NCI-H2081 (cell line): ENCODE measurements at places on chromosomes 2 and 18.

- no peak for DNase-seq
Measured at GRCh38 chr2:158529379-158530259, 72.9 kb downstream of the PKP4 start.

DNA sequence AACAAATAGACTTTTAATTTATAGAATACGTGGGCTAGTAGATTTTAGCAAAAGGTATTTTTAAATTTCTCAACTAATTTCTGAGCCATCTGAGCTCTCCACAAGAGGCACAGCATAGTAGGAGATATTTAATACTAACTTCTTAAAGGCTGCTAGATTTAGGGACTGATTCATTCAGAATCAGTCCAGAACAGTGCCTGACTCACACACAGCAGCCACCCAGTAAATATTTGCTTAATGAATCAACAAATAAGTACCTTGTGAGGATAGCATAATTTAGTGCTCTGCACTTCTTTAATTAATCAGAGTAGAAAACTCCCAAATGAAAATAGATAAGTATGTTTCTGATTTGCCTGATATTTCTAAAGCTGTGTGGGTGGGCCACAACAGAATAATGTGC lies 35.6 kb upstream of the SYT4 start:
- DNase-seq, result no peak

DNA sequence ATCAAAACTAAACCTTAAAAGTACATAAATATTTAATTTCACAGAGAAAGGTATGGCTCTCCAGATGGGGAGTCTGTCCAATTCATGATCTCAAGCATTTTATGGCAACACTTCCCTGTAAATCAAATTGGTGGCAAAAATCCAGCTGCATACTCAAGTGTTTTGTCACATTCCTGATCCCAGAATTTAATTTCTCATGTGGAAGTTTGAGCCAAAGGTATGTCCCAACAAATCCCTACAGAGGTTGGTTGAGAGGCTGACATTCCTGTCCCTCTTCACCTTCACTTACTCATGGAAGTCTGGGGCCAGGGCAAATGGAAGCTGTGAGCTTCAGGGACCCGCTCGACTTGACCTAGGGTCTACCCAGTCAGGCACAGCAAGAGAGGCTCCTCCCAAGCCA lies 17.7 kb downstream of the KLF7 start:
- DNase-seq, result no peak

DNA sequence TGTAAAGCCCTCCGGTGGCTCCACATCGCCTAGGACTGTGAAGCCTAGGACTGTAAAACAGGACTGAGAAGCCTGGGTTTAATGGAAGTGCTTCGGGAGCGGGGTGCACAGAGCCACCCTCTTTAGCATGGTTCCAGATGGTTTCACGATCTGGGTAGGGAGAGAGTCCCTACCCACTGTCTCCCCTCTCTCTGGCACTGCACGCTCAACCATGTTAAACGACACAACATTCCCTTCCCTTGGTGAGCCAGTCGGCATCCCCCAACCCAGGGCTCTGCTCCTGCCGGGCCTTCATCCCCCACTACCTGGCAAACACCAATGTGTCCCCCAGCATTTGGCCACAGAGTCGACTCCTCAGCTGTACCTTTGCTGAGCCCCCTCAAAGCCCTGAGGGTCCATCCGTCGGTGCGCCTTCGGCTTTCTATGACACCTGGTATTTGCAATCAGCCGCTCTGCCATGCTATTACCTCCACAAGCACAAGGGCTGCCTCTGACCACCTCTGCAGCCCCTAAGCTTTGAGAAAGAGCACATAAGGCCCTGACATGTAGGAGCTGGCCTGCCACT lies 1.1 kb downstream of the COPS9 start:
- no peak for DNase-seq

DNA sequence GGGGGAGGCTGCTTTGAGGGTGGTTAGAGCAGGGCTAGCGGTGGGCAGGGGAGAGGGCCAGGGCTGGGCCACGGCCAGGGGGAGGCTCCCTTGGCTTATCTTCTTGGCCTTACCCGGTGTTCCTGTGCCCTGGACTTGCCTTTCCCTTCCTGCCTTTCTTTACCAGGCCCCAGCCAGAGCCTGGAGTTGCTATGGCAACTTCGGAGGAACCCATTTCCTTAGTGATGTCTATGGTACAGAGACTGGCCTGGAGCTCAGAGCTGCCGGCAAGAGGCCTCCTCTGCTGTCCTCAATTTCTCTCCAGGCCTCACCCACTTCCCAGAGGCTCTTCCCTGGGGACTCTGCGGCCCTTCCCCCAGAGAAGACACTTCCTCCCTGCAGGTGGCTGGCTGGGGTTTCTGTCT lies 11.5 kb downstream of the SPEG start:
- no peak for DNase-seq

- DNase-seq, result no peak
Measured at GRCh38 chr2:40150266-40150665, 301.6 kb downstream of the SLC8A1 start.

GRCh38 chr18:76686737-76687231 lies 135.6 kb upstream of the ZNF236 start:
- peak; percentile 83 for DNase-seq

GRCh38 chr18:35397976-35398375 lies 20.8 kb upstream of the ZNF396 start:
- DNase-seq, result no peak

DNA sequence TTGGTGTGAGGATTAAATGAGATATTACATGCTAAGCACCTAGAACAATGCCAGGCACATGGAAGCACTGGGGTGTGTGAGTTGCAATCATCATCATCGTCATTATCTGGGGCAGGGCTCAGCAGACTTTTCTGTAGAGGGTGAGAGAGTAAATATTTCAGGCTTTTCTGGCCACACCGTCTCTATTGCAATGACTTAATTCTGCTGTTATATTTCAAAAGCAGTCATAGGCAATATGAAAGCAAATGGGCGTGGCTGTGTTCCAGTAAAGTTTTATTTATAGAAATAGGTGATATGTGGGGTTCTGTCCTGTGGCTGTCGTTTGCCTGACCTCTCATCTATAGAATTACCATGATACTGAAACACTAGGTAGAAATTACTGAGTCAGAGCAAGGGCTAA lies 60.6 kb downstream of the IL1R2 start:
- no peak for DNase-seq

GRCh38 chr2:211141646-211142045 lies 585.2 kb downstream of the CPS1 start:
- no peak for DNase-seq

- DNase-seq, result peak; percentile 76
Measured at GRCh38 chr2:100321179-100321865, 979 bp downstream of the LONRF2 start.

GRCh38 chr18:74457725-74458421 lies 765 bp upstream of the DIPK1C start:
- no peak for DNase-seq

DNA sequence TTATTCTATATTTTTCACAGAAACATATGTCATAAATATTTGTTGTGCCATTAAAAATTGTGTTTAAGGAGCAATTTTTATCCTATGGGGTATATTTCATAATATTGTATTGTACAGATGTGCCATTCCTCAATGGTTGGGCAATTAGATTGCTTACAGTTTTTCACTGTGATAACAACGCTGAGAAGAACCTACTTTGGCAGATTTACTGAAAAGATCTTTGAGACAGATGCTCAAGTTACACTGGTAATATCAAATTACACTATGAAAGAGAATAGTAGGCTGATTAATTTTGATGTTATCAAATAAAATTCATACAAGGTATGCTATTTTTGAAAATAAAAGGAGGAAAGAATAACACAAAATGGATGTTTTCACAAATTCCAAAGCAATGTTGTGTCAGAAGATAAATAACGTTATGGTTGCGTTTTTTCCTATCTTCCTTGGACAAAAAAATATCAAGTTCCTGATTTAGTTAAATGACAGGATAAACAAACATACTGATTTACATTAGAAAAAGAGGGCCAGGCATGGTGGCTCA lies 335.1 kb upstream of the ZNF521 start:
- no peak for DNase-seq

GRCh38 chr2:172172513-172173173 lies 69.9 kb upstream of the DLX2 start:
- DNase-seq, result peak; percentile 72

- DNase-seq, result no peak
Measured at GRCh38 chr18:79852561-79853302, 55.0 kb downstream of the KCNG2 start.

DNA sequence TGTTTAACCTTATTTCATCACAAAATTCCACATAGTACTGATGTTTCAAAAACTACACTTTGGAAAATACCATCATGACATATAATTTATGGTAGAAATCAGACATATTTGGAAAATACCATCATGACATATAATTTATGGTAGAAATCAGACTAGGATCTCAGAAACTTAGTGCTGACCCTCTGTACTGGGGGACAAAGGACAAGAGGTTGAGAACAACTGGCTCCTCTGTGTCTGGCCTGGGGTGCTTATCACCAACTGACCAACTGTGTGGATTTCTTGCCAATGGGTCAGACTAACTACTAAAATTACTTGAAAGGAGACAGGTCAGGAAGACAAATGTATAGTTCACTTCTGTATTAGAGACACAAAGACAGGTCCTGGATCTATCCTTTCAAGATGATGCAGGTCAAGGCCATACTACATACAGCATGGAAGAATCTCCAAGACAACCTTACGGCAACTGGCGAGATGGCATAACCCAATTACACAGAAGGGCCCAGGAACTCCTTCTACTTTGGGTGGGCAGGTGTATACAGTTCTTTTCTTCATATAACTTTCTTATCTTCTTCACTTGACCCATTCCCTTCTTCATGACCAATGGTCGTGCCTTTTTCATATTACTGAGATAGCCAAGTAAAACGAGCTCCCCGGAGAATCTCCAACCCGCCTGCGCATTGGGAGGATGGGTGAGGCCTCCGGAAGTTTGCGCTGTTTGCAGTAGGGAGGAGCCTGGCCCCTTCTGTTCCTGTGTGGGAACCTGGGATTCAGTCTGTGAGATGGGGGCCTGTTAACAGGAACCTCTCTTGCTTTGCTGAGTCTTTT lies 290.5 kb downstream of the AGPS start:
- DNase-seq, result no peak

- no peak for DNase-seq
Measured at GRCh38 chr2:60715561-60715960, 40.5 kb upstream of the PAPOLG start.

DNA sequence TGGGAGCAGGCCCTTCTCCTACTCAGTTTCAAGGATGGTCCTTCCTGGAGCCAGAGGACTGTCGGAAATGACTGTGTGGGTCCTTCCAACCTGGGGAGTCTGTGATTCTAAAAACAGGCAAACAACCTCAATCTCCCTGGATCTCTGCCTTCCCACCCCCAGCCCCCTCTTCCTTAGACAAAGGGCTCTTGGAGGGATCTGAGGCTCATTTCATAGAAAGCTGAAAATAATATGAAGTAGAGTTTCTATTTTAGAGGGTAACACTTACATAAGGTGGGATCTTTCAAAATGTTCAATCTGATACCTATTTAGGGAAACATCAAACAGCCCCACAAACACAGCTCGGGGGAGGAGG lies 69.4 kb downstream of the RHOB start:
- no peak for DNase-seq

GRCh38 chr18:9094307-9095226 lies 7.9 kb upstream of the NDUFV2 start:
- DNase-seq, result no peak

DNA sequence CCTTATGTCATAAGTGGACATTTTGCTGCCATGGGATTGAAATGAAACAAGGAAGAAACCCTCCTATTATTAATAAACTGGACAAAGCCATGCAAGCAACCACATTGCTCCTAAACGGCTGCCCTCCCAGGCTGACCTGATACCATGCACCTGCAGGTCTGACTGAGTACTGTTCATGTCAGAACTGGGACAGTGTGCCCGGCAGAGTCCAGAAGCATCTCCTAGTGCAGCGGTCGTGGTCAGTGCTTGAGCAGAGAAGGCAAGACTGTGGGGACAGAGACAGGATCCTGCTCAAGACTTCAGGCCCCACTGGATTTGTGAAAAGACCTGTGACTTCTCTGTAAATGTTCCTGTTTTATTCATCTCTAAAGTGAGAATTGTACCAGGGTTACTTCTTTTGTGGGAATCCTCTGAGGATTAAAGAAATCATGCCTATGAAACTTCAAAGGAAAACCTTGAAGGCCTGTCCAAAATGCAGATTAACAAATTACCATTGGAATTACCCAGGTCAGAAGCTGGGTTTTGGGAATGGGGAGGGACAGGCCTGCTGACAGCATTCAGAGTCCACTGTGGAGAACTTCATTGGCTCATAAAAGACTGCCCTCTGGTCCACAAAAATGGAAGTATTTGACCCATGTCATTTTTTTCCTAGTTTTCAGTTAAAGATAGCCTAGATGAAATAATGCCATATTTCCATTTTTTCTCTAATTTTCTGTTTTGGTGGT lies 13.9 kb downstream of the RNF144A start:
- DNase-seq, result no peak

DNA sequence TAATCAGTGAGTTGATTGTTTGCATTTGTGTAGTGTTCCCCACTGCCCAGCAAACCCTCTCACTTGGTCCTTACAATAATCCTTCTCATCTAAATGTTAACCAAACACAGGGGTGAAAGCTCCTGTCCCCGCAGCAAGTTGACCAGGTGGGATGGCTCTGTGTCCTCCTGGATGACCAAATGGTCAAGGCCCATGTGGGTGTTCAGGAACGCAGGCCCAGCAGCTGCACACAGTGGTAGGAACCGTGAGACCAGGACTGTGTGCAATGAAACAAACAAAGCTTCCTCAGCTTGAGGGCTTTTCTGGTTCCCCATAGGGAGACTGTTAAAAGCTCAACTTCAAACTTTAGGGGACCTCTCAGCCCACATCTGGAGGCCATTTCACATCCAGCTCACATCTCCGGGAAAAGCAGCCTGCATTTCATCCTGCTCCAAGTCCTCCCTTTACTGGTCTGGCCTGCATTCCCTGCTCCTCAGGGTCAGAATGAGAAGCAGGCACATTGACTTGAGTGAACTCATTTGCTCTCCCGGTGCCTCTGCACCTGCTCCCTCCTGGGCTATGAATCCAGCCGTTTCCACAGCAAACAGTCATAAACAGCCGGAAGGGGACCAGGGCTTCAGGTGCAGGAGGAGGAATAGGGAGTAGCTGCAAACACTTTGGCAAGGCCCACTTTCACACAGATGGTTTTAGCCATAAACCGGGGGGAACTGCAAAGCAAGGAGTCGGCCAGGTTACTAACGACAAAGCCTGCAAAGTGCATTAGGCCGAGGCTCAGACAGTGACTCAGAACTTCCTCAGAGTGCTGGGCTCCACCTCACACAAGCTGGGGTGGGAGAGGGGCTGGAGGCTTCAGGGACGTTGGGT lies 144.7 kb downstream of the CAPN13 start:
- peak; percentile 91 for DNase-seq

GRCh38 chr2:30155202-30155601 lies 8.4 kb downstream of the YPEL5 start:
- DNase-seq, result no peak

DNA sequence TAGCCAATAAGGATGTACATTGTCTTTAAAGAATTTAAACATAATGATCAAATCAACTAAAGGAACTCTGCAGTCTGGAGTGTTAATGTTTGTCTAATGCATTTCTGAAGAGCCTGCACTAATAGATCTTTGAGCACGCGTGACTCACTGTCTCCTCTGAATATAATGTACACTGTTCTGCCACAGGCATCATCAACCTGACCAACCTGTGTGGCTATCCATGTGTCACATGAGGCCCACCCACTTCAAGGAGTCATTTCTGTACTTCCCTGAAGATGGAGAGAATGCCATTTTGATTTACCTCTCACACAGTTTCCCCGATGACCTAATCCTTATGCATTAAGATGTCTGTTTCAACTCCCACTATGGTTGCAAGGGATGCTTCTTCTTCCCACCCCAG lies 434.0 kb upstream of the SPHKAP start:
- no peak for DNase-seq
